ENCODE measurements at places on chromosomes 1 and 21.

DNA sequence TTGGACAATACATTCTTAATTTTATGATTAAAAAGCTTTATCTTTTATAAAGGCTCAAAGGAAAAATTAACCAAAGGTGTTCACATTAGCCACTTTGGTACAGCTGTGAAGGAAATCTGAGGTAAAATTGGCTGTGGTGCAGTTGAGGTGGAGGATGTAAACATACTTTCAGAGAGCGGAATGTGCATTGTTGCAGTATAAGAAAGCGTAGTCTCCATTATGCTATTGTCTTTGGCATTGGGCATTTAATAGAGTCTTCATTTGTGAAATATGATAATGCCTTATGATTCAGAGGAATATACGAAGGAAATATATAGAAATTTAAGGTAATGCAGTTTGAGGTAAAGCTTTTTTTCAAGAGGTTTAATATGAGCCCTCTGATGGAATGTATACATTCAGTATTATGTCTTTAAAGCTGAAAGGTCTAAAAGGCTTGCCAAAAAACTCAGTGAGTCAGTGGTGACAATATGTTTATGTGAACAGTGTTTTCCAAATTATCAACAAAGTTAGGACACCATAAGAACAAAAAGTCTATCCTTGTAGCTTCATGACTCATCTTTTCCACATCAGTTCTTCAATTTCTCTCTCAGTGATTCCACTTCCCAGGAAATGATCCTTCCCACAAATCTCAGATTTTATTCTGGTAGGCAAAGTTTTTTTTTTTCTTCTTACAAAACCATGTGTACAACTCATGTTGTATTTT lies 26.9 kb upstream of the DDR2 start:
- no peak for DNase-seq

GRCh38 chr21:45470087-45470515 lies 65.1 kb downstream of the COL18A1 start:
- no peak for DNase-seq

- no peak for DNase-seq
Observed at GRCh38 chr1:3672971-3673361, 20.6 kb downstream of the TP73 start.

GRCh38 chr1:3923378-3924185 lies 23.5 kb upstream of the C1orf174 start:
- no peak for DNase-seq

DNA sequence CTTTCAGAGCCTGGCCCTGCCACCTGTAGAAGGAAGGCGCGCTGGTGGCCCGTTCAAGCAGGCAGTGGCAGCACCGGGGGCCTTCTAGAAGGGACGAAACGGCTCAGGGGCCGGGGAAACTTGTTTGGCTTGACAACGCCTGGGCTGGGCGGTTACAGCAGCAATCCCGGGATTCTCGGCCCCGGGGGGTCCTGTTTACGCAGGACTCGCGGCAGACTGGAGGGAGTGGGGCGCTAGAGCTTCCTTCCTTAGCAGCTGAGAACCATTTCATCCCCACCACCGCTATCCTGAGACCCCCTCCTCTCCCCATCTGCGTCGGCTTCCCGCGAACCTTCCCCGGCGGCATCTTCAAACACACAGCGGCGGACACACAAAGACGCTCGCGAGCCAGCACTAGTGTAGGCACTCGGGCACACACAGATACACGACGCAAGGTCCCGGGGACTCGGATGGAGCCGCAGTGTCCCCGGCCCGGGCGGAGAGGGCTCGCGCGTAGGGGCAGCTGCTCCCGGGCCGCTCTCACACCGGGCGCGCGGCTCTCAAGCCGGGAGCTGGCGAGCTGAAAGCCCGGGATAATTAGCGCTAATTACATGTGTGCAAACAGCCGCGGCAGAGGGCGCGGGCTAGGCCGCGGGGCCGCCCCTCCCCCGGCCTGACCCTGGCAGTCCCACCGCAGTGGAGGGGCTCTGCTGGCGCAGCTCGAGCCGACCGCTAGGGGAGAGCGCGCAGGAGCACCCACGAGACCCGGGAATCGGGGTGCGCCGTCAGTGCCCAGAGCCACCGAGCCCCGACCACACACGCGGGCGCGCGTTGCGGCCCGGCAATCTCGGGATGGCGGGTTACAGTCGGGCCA lies 271.4 kb downstream of the FOXD2 start:
- DNase-seq: peak; percentile 54

DNA sequence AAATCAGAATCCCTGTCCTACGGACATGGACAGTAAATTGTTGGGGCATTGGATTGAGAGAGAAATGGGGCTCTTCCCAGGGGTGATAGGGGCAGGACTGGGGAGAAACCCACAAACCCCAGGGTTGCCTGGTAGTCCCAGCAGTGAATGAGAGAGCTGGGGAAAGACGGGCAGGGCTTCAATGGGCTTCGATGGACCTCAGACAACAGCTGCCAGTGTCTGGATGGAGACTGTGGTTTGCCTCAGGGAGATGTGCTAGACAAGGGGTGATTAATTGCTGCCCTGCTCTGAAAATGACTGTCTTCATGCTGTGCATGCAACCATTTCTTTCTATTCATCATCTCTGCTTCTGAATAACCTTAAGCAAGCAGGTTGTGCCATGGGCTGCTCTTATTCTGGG lies 7.4 kb downstream of the GPR25 start:
- no peak for DNase-seq

DNA sequence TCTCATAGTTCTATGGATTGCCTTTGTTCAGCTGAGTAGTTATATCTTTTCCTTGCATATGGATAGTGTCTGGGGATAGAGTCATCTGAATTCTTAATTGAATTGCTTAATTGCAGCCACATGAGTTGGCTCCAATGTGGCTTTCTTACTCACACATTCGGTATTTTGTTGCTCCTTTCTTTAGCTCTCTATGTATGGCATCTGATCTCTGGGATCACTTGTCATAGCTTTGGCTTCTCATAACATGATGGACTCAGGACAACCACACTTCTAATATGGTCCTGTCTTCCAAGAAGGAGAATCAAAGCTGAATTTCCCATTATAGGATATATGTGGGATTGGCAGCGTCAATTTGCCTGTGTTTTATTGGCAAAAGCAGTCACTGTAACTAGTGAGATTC lies 716.2 kb downstream of the NCAM2 start:
- no peak for DNase-seq

DNA sequence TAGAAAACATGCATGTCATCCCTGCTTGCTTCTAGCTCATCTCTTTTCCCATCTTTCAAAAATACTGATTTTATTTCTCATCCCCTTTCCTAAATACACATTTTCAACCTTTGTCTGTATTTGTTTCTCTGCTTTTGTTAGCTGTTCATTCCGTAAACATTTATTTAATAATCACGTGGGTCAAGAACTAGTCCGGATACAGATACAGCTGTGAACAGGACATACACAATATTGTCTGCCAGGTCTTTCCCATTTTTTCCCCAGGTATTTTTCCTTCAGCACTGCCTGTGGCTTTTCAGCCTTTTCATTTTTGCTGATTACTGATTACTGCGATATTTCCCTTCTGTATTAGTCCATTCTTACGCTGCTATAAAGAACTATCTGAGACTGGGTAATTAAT lies 5.7 kb downstream of the PER3 start:
- DNase-seq: no peak

GRCh38 chr1:21666576-21667320 lies 2.4 kb downstream of the RAP1GAP start:
- DNase-seq: no peak

GRCh38 chr1:112743174-112744008 lies 28.3 kb upstream of the PPM1J start:
- DNase-seq: no peak

DNA sequence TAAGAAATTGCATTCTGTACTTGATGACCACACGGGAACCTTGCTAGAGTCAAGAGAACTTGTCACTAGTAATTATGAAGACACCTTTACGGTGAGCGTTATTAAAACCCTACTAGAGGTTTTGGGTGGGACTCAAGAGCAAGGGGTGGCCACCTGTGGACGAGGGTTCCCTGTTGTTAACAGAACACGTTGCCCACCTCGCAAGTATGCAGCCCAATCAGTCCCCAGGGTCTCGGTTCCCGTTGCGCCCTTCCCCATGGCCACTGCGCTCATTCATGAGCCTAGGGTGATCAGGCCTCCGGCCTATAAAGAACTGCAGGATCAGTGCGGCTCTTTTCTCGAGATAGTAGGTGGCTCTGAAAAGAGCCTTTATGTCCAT lies 30.2 kb upstream of the RNF187 start:
- no peak for DNase-seq

DNA sequence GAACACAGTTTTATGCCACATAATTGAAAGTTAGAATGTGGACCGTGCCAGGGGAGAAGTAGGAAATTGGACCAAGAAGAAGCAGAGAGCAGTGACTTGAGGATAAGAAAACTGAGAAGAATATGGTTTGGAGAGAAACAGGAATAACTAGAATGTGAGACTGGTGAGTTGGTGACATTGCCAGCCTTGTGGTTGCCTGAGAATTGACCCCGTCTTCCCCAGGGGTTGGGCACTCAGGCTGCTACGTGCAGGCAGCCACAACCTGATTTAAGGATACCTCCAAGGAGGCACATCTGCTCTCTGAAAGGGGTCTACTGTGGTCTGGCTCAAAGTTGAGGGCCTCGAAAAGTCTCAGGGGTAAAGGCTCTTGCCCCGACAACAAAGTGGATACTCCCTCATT lies 112.1 kb upstream of the ARTN start:
- DNase-seq: no peak

DNA sequence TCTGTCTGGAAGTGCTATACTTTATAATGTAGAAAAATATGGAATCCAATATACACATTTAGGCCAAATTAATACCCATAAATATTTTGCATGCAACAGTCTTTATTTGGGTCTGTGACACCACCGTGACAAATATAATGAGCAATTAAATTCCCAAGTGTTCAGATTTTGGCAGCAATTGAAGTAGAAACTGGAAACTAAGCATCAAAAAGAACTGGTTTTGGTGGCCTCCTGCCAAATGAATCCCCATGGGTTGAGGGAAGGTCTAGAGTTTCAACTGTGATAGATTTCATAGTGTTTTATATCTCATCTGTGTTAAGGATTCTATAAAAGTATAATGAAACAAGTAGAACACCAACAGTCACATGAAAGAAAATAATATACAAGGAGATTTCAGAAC lies 88.4 kb downstream of the DPYD start:
- DNase-seq: no peak

GRCh38 chr21:31930001-31930400 lies 57.2 kb downstream of the HUNK start:
- no peak for DNase-seq

DNA sequence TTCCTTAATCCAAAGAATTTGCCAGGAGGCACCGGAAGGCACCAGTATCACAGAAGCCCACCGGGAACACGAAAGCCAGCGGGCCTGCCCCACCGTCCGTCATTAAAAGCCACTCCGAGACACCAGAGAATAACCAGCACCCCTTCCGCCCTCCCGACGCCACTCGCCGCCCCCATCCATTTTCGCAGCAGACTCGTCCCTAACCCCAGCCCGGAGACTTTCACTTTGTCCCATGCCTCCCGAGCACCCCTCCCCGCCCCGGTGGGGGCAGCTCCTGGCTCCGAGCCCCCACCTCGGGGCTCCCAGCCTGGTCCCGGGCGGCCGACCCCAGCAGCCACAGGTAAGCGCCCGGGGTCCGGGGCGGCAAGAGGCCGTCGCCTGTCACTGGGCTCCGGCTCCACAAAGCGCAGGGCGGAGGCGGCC lies 105.4 kb downstream of the SLC45A1 start:
- no peak for DNase-seq

- DNase-seq: no peak
Observed at GRCh38 chr1:71640998-71641397, 560.2 kb upstream of the ZRANB2 start.

GRCh38 chr1:209692296-209692695 lies 12.3 kb upstream of the HSD11B1 start:
- DNase-seq: no peak

DNA sequence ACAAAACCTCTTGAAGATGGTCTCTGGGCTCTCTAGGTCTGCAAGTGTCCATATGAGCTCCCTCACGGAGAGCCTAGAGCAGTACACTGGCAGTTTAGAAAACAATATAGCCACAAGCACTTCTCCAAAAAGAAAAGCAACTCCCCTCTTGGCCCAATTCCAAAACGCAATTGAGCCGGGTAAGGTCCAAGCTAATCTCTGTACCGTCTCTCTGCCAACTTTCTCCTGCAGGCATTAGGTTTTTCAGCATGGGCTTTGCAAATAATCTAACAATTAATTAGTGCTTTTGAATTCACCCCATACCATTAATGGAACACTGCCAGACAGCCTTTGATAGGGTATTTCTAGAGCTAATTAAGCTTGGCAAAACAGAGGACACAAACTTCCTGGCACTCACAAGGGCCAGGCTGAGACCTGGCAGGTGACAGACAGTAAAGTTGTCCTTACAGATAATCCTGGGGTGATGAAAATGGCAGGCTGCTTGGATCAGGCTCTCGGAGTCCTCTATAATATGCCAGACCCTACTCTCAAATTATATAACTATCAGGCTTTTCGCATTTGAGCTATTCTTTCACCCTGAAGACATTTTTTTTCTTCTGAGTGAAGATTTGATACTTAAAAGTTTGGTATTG lies 39.8 kb downstream of the TGFBR3 start:
- DNase-seq: no peak

- DNase-seq: no peak
Observed at GRCh38 chr1:152626744-152627143, 3.8 kb upstream of the LCE3A start.

- peak; percentile 85 for DNase-seq
Observed at GRCh38 chr1:150149271-150150132, at the start of gene PLEKHO1. Gene PLEKHO1 (plus strand): TSS chr1:150149916. CDS start chr1:150150258, 342 bp downstream.

DNA sequence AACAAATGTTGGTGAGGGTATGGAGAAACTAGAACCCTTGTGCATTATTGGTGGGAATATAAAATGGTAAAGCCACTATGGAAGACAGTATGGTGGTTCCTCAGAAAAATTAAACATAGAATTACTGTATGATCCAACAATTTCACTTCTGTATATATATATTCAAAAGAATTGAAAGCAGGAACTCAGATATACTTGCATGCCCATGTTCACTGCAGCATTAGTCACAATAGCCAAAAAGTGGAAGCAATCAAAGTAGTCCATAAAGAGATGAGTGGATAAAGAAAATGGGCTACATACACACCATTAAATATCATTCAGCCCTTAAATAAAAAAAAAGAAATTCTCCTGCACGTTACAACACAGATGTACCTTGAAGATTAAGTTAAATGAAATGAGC lies 34.1 kb downstream of the ABL2 start:
- no peak for DNase-seq

- peak; percentile 54 for DNase-seq
Observed at GRCh38 chr1:64745181-64745985, 508 bp downstream of the RAVER2 start.
